ENCODE measurements at places on chromosomes 3 and 15.

- DNase-seq, result no peak
Observed at GRCh38 chr3:89114841-89115223, 7.4 kb downstream of the EPHA3 start.

GRCh38 chr15:90810354-90810753 is 58.0 kb upstream of the FURIN start:
- no peak for DNase-seq

- no peak for DNase-seq
Observed at GRCh38 chr3:50642382-50642781, 25.4 kb downstream of the MAPKAPK3 start.

GRCh38 chr15:89576417-89576773 is 1.1 kb downstream of the TICRR start:
- DNase-seq, result peak; percentile 10
